DMS79 (cell line): ENCODE measurements at places on chromosomes 1 and 21.
A peak's percentile ranks its signal among the peaks of the same experiment; 100 is the strongest.

GRCh38 chr21:18153063-18153462, 91.6 kb upstream of the CHODL start:
- no peak for DNase-seq

GRCh38 chr1:43152866-43153265, 19.2 kb downstream of the EBNA1BP2 start:
- peak; percentile 41 for DNase-seq

- no peak for DNase-seq
These were observed 2.3 kb downstream of the OR14K1 start for GRCh38 chr1:247740721-247741120.

GRCh38 chr1:228009116-228009827, 2.5 kb downstream of the WNT3A start:
- no peak for DNase-seq

- no peak for DNase-seq
These were observed 90.6 kb upstream of the CD1D start for GRCh38 chr1:158089925-158090637.

- no peak for DNase-seq
These were observed 45.3 kb downstream of the TTC3 start for GRCh38 chr21:37118187-37118826.

DNA sequence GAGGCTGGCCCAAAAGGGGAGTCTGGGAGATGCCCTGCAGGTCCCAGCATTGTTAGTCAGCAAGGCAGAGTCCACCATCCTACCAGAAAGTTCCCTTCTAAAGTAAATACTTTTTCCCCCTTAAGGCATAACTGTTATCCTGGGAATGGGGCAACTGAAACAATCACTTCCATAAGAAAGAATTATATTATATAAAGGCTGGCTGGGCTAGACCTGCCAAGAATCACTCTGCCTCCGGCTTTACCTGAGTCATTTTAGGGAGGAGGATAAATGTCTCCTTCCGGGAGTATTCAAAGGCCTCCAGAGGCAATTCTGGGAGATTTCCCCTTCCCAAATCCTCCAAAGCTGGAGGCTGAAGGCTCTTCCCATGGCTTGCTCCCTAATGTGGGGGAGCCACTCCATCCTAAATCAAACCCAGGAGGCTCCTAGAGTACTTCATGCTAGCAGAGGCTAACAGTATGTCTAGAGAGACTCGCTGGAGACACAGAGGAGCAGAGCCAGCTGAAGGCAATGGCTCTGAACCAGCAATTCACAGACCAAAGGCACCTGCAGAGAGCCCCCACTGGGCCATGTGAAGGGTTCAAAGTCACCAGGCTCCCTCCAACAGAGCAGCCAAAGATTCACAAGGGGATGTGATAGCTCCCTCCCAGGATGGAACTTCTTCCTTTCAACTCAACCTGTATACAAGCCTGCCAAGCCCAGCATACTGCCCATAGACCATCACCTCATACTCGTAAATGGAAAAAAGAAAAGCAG, 116.0 kb downstream of the ASTN1 start:
- no peak for DNase-seq

DNA sequence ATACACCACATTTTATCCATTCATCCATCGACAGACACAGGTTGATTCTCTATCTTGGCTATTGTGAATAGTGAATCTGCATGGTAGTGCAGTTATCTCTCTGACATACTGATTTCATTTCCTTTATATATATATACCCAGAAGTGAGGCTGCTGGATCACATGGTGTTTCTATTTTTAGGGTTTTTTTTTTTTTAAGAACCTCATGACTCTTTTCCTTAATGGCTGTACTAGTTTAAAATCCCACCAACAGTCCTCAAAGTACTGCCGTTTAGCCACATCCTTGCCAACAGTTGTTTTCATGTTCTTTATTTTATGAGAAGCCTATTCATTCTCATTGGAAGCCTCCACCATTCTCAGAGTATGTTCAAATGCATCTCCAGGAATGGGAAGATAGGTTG, 258.7 kb upstream of the SNX7 start:
- DNase-seq: no peak

GRCh38 chr1:26626994-26627393, 68.8 kb upstream of the ARID1A start:
- DNase-seq: no peak

DNA sequence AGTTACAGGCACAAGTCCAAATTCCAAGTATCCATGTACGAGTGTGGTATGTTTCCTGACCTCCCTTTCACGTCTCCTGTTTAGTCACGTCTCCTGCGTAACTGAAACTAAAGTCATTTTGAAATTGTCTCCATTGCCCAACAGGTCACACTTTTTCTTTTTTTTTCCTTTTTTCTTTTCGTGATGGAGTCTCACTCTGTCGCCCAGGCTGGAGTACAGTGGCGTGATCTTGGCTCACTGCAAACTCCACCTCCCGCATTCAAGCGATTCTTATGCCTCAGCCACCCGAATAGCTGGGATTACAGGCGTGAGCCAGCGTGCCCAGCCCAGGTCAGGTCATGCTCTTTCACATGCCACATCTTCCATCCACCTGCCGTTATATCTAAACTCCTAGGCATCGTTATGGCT, 38.2 kb downstream of the L1TD1 start:
- no peak for DNase-seq

GRCh38 chr1:107820801-107821200, 144.2 kb downstream of the VAV3 start:
- no peak for DNase-seq

DNA sequence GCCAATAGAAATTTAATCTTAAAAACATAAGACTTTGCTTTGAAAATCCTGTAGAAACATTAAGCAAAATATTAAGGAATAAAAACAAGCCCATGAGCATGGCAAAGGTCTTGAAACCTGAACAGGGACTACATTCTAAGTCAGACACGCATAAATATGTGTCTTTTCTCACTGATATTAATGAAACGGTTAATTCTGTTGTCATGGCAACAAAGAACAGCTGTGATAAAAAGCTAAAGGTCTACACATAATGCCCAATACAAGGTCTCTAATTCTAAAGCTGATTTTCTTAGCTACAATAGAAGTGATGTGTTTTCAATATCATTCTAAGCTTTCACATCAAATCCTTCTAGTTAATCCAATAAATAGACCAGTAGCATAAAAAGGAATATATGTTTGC, 331.7 kb downstream of the PTBP2 start:
- no peak for DNase-seq

DNA sequence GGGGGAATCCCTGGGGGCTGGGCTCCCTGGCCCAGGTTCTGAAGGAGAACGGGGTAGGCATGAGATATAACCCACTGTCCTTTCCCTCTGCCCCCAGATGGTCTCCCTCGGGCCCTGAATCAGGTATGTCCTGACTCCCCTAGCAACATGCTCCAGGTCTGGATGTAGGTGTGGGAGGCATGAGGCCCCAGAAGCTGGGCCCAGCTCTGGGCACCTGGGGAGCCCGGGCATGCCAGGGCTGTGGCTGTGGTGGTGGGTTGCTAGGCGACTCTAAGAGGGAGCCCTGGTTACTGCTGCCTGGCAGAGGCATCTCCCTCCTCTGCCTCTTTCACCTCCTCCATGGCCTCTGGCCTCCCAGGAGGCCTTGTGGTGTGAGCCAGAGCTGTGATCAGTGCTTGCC, 16.2 kb downstream of the FOXO6 start:
- peak; percentile 48 for DNase-seq

DNA sequence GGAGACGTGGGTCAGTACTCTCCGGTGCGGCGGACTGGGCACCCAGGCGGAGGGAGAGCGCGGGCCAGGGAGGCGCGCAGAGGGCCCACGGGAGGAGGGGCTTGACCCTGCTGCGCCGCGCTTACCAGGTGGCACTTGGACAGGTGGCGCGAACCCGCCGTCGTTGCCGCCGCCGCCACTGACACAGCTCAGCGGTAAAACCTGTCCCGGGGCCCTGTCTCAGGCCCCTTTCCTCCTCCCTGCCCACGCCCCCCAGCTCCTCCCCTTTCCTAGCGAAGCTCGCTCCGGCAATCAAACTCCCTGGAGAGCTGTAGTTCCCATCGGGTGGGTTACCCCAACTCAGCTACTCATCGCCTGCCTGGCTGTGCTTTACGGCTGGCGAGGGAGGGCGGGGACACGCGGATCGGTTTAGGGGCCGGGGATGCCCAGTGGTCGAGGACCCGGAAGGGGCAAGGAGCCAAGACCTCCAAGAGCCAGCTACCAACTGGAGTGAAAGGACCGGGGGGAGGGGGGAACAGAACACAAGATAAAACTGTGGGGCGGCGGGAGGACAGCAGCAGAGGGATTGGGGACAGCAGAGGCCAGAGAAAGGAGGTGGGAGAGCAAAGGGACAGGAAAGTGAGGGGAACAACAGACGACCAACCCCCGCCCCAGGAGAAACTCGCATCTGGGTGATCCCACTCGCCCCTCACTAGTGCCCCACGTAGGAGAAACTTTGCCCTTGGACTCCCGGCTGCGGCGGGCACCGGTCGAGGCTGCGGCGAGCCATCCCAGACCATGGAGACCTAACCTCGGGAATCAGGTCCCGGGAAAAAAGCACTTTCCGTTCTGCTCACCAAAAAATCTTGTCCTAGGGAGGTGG, 2.9 kb downstream of the GFI1 start:
- DNase-seq: peak; percentile 27

DNA sequence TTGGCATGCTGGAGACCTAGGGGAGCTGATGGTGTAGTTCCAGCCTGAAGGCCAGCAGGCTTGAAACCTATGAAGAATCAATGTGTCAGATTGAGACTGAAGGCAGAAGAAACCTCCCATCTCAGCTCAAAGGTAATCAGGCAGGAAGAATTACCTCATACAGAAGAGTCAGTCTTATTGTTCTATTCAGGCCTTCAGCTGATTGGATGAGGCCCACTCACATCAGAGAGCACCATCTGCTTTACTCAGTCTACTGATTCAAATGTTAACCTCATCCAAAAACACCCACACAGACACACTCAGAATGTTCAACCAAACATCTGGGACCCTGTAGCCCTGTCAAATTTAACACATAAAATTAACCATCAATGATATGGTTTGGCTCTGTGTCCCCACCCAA, 13.7 kb upstream of the CCN1 start:
- no peak for DNase-seq

- no peak for DNase-seq
These were observed 63.4 kb upstream of the NEK2 start for GRCh38 chr1:211738691-211739301.

GRCh38 chr1:46615735-46616134, 876 bp downstream of the MOB3C start:
- no peak for DNase-seq

DNA sequence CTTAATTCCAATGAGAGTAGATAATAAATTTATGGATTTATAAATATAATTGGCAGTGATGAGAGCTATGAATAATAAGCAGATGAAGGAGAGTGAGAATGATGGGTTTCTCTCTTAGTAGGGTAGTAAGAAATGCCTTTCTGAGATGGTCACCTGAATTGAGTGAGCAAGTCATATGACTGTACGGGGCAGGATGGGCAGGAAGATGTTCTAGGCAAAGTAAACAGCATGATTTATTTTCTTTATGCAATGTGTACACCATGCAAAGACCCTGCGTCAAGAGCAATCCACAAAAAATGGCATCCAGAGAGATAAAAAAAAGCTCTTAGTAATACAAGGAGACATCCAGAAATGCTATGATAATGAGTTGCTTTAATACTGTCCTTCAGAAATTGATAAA, 409.9 kb downstream of the HLX start:
- no peak for DNase-seq
